Natural killer cell treated with Interleukin-12 subunit alpha and Interleukin-12 subunit beta and Interleukin-15 and Interleukin-18, amount 100 ng/mL, for 72 hours (primary cell): ENCODE measurements at places on chromosomes 1 and 21. TPM values are rescaled to one million over a fixed set of nuclear protein-coding genes. Genes with fewer than 3 reads are reported as not detected.

GRCh38 chr1:54510715-54511270 is 37.2 kb upstream of the ACOT11 start:
- no peak for DNase-seq

GRCh38 chr1:160834945-160835565 is 27.6 kb downstream of the CD244 start:
- no peak for DNase-seq

DNA sequence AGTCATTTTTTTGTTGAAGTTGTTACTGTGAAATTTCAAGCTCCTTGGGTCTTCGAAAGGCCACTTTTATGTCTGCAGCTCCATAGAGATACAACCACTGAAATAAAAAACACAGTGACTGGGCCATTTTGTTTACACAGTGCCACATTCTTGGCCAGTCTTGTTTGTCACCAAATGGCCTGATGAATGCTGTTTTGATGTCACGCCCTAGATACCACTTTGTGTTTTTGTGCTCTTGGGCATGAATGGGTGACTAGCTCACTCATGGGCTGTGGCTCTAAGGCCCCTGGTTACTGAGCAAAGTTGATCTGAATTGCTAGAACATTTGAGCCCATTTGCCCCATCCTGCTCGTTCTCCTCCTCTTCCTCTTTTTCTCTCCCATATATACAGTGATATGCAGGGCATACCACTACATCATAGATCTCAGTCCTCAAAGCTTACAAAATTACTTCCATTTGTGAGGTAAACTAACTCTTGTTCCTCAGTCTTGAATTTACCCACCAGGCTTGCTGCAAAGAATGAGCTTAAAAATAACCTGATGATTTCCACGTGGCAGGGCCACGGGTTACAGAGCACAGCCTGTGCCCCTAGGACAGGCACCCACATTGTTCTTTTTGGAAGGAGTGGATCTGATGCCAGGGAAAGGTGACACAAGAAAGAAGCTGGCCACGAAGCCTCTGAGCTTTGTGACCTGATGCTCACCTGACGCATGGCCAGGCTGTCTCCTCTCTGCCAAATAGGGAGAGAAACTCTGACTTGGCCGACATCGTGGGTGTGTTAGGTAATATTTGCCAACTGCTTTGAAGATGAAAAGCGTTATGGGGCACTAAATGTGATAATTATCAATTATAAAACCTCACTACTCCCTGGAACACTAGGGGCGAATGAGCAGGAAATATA is 92.4 kb downstream of the RUNX1 start:
- DNase-seq = no peak

- DNase-seq = no peak
Measured at GRCh38 chr1:63864224-63864641, 90.4 kb downstream of the ROR1 start.

DNA sequence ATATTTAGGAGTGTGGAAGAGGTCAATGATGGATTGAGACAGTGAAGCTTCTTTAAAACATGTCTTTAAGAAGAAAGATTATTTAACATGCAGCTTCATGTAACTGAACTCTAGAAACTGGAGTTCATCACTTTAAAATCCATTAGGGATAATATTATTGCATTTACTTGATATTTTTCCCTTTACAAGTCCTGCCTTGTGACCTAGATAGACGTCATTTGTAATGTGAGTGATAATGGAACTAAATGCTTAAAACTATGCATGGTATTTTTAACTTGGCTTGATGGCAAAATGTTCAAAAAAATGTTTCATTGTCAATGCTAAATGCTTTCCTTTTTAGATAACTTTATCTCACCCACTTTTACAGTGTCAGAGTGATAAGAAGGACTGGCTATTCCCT is 723.7 kb downstream of the RWDD3 start:
- no peak for DNase-seq

- DNase-seq = no peak
Measured at GRCh38 chr1:39981945-39982344, 27.0 kb downstream of the MFSD2A start.

SYT6 gene
- total RNA-seq = not detected

KRTAP7-1 gene
- total RNA-seq = not detected

GCSAML gene
- 0.57 TPM for total RNA-seq
